Activated CD4-positive, alpha-beta T cell treated with anti-CD3 and anti-CD28 coated beads, Interleukin-2, Interleukin-4, amounts not matched to agents 100 ng/mL and 50 ng/mL, durations not matched to agents 16 hours and 8 hours (primary cell): ENCODE measurements at places on chromosomes 2 and 18.

DNA sequence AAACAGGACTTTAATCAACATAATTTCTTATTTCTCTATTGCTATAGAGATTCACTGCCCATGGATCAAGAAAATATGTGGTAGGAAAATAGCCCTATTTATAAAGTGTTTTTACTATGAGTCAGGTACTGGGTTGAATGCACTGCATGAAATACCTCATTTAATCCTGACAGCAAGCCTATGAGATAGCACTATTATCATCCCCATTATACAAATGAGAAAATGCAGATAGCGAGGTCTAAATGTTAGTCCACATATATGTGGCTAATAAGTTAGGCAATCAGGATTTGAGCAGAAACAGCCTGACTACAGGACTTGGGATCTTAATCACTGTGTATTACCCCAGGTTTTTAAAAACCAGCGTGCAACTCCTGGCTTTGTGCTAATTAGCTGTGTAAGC is 8.5 kb upstream of the LYPD1 start:
- no peak for DNase-seq

DNA sequence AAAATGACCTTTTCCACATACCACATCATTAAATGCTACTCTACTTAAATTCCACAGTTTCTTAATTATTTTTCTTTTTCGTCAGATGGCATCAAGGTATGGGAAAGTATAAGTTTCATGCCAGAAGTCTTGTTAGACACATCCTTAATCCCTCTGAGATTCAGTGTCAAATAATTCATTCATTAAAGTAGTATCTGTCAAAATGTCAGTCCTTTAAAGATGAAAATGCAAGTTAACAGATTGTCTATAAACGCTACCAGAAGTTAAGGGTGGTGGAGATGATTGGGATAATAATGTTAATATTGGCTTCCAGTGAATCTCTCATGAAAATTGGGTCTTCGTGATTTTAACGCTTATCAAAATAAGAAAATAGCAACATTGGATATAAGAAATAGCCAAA is 504.2 kb upstream of the LINC00305 start:
- DNase-seq = no peak

DNA sequence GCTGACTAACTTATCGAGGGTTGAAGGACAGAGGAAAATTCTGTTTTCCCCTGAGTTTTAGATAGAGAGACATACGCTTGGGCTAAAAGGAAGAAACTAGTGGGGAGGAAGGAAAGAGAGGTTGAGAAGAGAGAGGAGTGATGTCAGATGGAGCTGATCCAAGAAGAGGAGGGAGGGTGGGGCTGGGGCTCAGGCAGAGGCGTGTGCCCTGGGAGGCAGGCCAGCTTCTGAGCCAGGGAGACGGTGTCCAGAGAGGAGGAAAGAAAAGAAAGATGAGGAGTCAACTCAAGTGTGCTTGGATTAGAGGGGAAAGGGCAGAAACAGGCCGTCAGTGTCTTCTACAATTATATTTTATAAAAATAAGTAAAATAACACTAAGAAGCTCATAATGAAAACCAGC is 56.2 kb downstream of the EMILIN2 start:
- no peak for DNase-seq

DNA sequence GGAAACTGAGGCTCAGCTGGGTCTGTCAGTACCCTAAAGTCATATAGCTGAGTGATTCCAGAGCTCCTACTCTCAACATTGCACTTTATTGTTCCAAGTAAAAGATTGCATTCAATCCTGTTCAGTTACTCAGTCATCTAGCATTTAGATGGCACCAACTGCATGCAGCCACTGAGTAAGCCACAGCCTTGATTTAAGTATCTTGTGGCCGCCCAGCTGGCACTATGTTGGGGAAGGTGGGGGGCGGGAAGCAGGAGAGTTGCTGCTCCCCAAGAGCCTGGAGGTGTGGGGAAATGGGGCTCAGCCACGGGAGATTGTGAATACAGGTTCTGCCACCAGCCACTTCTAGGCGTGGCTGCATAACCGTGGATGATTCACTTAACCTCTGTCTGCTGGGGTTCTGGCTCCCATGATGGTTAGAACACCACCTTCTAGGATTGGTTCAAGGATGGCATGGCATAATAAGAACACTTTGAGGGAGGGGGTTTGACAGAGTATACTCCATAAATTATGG is 17.1 kb downstream of the ZFP36L2 start:
- DNase-seq = no peak

GRCh38 chr18:63162271-63163014 is 157.1 kb downstream of the BCL2 start:
- DNase-seq = no peak
